Left lung (tissue), 14 donors: ENCODE measurements at places on chromosomes 1 and 21. TPM values are rescaled to one million over a fixed set of nuclear protein-coding genes. Genes with fewer than 3 reads are reported as not detected.

DNA sequence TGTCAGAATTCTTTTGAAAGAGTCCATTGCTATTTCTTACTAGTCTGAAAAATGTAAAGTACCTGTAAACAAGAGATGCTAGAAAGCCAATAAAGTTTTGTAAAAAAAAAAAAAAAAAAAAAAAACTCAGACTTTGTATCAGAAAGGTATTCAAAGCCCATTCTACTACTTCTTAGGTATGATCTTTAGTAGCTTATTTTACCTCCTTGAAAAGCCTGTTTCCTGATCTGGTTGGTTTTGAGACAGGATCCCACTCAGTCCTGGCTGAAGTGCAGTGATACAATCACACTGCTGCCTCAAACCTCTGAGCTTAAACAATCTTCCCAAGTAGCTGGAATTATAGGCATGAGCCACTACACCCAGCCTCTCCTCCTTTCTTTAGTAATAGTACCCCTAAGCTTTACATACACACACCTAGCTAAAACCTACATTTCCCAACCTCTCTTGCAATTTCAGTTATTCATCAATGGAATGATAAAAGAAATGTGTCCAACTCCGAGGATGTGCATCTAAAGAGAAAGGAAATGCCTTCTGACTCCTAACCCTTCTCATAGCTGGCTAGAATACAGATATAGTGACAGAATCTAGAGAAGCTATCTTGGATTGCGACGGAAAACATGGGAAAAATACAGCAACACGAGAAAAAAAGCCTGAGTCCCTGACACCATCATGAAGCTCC lies 30.6 kb downstream of the EPS15 start:
- H3K4me3 ChIP-seq, result no peak overlapping the region
- H3K4me1 ChIP-seq, result peaks cover 5% of the 10 kb centered on the region

DNA sequence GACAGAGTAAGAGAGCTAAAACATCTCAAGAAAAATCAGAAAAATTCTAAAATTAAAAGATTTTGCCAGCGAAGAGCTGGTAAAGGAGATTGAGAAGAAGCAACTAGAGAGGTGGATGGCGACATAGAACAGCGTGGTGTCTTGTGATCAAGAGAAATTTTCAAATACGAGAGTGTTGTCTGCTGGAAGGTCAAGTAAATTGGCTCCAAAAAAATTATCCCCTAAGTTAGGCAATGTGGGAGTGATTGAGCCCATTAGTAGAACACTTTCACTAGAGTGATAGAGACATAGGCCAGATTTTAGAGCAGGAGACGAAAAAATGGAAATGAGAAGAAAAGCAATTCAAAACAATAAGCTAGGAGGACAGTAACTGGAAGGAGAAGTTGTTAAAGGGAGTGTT lies 94.3 kb upstream of the MPC2 start:
- H3K4me1 ChIP-seq, result no peaks in the 10 kb centered on the region
- no peak overlapping the region for H3K4me3 ChIP-seq
- no peaks in the 10 kb centered on the region for H3K27me3 ChIP-seq
- H3K27ac ChIP-seq, result no peak overlapping the region

DNA sequence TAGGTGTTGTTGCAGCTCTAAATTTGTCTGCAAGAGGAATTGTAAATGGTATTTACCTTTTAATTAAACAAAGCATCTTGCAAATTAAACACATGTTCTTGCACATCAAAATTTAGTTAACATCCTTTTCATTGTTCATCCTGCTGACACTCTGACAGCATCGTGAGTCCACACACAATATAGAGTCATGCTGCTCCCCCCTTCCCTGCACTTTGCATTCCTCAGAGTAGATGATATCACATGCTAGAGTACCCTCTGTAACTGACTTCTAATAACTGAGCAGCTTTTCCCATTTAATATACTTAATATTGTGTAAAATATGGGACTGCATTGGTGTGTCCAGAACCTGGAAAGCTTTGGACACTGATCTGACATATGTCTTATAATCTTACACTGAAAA lies 138.8 kb upstream of the DPYD start:
- no peaks in the 10 kb centered on the region for H3K4me1 ChIP-seq
- H3K27me3 ChIP-seq, result peaks cover 22% of the 10 kb centered on the region
- DNase-seq, result no peak
- H3K27ac ChIP-seq, result no peak overlapping the region
- H3K36me3 ChIP-seq, result no peaks in the 10 kb centered on the region

GRCh38 chr1:10727751-10728232 lies 68.7 kb downstream of the CASZ1 start:
- no peak for DNase-seq
- H3K36me3 ChIP-seq, result no peaks in the 10 kb centered on the region
- no peak overlapping the region for H3K27ac ChIP-seq
- no peak overlapping the region for H3K4me3 ChIP-seq

NES gene
- 56.9 TPM for total RNA-seq

ST6GALNAC3 gene
- 17.1 TPM for total RNA-seq

GRCh38 chr1:176494436-176494835 lies 31.5 kb downstream of the PAPPA2 start:
- no peak overlapping the region for H3K4me3 ChIP-seq
- H3K27me3 ChIP-seq, result no peaks in the 10 kb centered on the region
- no peaks in the 10 kb centered on the region for H3K4me1 ChIP-seq
- no peak overlapping the region for H3K27ac ChIP-seq
- no peaks in the 10 kb centered on the region for H3K36me3 ChIP-seq
- DNase-seq, result no peak

CCDC190 gene
- total RNA-seq, result 1.5 TPM

DNA sequence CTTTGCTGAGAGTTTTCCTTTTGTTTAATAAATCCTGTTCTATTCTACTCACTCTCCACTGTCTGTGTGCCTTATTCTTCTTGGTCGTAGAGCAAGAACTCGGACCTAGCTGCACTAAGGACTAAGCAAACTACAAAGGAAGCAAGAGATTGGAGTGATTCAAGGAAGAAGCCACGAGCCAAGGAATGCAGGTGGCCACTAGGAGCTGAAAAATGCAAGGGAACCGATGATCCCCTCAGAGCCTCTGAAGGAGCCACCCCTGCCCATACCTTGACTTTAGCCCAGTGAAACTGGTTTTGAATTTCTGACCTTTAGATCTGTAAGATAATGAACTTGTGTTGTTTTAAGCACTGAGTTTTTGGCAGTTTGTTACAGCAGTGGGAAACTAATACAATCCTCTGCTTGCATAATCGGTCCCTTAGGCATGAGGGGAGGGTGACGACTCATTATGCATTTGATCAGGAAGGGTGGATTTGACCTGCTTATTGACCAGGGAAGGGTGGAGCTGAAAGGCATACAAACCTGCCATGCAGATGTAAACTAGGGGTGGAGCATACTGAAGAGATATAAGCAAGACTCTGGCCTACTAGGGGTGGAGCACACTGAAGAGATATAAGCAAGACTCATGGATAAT lies 6.2 kb upstream of the CA6 start:
- no peaks in the 10 kb centered on the region for H3K36me3 ChIP-seq
- no peak overlapping the region for H3K4me3 ChIP-seq
- no peak for DNase-seq
- H3K4me1 ChIP-seq, result no peaks in the 10 kb centered on the region
- no peaks in the 10 kb centered on the region for H3K27me3 ChIP-seq
- no peak overlapping the region for H3K27ac ChIP-seq

SMIM12 gene
- total RNA-seq, result 29.2 TPM

DNA sequence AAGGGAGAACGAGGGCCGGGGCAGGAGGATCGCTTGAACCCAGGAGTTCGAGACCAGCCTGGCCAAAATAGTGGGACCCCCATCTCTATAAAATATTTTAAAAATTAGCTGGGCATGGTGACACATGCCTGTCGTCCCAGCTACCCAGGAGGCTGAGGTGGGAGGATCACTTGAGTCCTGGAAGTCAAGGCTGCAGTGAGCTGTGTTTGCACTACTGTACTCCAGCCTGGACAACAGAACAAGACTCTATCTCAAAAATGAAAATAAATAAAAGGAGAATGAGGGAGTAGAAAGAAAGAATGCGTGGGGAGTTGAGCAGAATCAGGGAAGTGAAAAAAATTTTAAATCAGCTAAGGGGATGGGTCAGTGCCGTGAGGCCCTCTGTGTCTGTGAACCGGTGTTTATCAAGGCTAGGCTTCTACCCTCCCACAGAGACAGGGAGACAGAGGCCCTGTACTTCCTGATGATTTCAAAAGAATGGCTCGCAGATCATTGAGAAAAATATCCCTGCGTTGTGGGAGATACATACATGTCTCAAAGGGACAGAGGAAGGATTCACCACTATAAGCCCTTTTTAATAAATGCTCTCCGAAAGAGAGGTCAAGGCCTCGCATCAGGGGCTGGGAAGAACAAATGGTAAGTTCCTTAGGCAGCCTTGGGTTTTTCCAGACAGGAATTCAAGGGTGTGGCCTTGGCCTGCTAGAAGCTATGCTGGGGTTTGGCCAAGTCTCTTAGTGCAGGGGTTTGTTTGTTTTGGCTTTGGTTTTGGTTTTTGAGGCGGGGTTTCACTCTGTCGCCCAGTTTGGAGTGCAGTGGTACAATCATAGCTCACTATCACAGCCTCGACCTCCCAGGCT lies 20.7 kb downstream of the IL10RB start:
- peaks cover 14% of the 10 kb centered on the region for H3K4me1 ChIP-seq
- no peak for DNase-seq
- H3K4me3 ChIP-seq, result no peak overlapping the region
- no peaks in the 10 kb centered on the region for H3K27me3 ChIP-seq

- no peak overlapping the region for H3K4me3 ChIP-seq
- H3K4me1 ChIP-seq, result no peaks in the 10 kb centered on the region
- H3K36me3 ChIP-seq, result no peaks in the 10 kb centered on the region
- no peaks in the 10 kb centered on the region for H3K27me3 ChIP-seq
- DNase-seq, result no peak
- no peak overlapping the region for H3K27ac ChIP-seq
Observed at GRCh38 chr1:186476264-186477040, 15.5 kb upstream of the PDC start.

DNA sequence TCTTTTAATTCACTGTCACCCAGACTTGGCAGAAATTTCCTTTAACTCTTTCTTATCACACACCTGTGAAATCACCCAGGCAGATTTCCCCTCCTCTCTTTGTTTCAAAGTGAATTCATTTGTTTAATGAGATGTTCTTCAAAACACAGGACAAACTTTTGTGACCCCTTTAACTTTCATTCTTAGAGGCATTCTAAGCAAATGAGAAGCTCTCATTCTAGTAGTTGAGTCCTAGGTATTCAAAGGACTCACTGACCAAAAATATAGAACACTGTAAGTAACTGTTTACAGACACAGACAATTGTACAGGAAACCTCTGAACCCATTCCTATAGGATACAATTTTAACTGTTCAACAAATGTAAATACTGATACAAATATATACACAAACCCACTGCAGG lies 16.9 kb downstream of the LRRC8C start:
- no peaks in the 10 kb centered on the region for H3K4me1 ChIP-seq
- no peak overlapping the region for H3K27ac ChIP-seq
- no peak for DNase-seq
- no peak overlapping the region for H3K4me3 ChIP-seq

DNA sequence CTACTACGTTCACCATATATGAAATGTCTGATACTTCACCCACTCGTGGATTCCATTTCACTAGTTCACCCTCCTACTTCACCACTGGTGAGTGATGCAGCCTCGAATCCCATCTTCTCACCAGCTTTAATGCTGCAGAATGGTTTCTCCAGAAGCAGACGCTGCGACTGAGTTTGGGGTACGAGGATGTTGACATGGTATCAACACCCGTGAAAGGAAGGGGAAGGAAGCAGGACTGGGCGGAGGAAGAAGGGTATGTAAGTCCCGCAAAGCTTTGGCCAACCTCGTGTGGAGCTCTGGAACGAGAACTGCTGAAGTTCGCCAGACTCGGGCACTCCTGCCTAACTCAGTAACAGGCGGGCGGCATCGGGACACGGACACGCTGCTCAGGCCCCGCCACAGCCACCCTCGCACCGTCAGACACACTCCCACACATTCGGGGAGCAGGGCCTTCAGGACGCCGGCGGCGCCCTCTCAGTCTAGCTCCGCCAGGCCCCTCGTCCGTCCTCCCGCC lies 833 bp upstream of the DIP2A start:
- H3K36me3 ChIP-seq, result no peaks in the 10 kb centered on the region
- H3K4me3 ChIP-seq, result peak overlapping the region; percentile 62
- peak overlapping the region; percentile 87 for H3K27ac ChIP-seq
- peaks cover 62% of the 10 kb centered on the region for H3K4me1 ChIP-seq
- H3K27me3 ChIP-seq, result no peaks in the 10 kb centered on the region

DNA sequence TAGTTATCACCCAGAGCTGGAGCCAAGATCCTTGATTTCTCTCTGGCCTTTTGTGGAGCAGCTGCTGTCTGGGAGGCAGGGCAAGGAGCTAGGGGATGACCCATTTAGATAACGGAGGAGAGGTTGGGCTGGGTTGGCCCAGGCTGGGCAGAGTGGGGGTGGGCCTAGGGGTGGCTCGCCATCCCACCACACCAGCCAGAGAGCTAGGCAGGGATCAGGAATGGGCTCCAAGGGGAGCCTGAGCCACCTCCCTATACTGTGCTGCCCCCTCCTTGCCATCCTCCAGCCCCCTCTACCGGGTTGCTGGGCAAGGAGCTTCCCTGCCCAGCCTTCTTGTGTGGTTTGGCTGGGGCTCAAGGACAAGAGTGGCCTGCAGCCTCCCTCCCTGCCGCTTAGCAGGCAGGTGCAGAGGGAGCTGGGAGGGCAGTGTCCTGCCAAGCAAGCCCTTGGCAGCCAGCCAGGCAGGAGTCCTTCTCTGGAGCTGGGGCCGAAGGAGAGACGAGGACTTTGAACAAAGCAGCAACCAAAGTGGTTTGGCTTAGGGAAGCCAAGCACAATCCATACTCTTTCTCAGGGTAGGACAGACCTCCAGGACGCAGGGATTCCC lies 4.1 kb downstream of the NUAK2 start:
- no peak overlapping the region for H3K4me3 ChIP-seq
- no peaks in the 10 kb centered on the region for H3K27me3 ChIP-seq

DNA sequence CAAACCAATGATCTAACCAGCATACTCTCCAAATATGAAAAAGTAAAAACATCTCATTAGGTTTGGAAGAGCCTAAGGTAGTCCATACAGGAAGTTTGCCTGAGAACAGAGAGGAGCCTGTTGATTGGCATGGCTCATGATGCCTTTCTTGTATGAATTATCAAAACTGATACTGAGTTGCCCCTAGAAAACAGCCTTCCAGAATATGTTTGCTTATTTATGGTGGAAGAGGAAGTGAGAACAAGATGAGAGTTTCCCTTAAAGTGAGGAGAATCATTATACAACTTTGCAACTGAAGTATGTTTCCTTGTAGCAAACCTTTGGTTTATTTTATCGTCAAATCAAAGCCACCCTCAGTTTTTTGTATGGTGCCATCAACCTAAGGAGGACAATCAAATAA lies 23.8 kb upstream of the KIAA1614 start:
- H3K36me3 ChIP-seq, result peaks cover 12% of the 10 kb centered on the region
- H3K4me1 ChIP-seq, result no peaks in the 10 kb centered on the region
- no peaks in the 10 kb centered on the region for H3K27me3 ChIP-seq
- no peak overlapping the region for H3K4me3 ChIP-seq
- no peak for DNase-seq
- H3K27ac ChIP-seq, result no peak overlapping the region

GRCh38 chr1:31297277-31298247 lies 730 bp downstream of the ZCCHC17 start:
- H3K36me3 ChIP-seq, result no peaks in the 10 kb centered on the region
- H3K27ac ChIP-seq, result peak overlapping the region; percentile 93
- no peaks in the 10 kb centered on the region for H3K27me3 ChIP-seq
- peaks cover 42% of the 10 kb centered on the region for H3K4me1 ChIP-seq
- H3K4me3 ChIP-seq, result peak overlapping the region; percentile 99
- DNase-seq, result no peak

- H3K4me1 ChIP-seq, result no peaks in the 10 kb centered on the region
- H3K27ac ChIP-seq, result no peak overlapping the region
- H3K36me3 ChIP-seq, result no peaks in the 10 kb centered on the region
Observed at GRCh38 chr21:31713973-31714740, 17.8 kb downstream of the SCAF4 start.

CFAP141 gene
- total RNA-seq, result not detected

PGLYRP4 gene
- not detected for total RNA-seq
